ENCODE measurements at places on chromosomes 7 and 10.

- DNase-seq = peak; percentile 15
These were observed 1.5 kb downstream of the IPMK start for GRCh38 chr10:58266003-58266825.

GRCh38 chr10:77210645-77211044, 427.0 kb downstream of the KCNMA1 start:
- DNase-seq = no peak

DNA sequence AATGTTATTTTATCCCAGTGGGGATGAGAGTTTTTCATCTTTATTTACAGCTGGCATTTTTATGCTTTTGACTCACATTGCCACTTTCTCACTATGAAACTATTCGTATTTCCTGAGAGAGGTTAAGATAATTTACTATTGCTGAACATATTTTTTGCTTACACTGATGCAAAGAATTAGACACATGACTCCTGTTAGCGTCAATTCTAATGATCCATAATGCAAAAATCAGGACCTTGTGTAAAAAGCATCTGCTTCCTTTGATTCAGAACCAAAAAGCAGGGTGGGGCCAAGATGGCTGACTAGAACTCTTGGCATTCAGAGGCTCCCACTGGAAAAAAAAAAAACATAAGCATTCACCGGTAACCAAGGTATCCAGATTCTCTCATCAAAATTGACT, 464.8 kb downstream of the SEMA3D start:
- no peak for DNase-seq

DNA sequence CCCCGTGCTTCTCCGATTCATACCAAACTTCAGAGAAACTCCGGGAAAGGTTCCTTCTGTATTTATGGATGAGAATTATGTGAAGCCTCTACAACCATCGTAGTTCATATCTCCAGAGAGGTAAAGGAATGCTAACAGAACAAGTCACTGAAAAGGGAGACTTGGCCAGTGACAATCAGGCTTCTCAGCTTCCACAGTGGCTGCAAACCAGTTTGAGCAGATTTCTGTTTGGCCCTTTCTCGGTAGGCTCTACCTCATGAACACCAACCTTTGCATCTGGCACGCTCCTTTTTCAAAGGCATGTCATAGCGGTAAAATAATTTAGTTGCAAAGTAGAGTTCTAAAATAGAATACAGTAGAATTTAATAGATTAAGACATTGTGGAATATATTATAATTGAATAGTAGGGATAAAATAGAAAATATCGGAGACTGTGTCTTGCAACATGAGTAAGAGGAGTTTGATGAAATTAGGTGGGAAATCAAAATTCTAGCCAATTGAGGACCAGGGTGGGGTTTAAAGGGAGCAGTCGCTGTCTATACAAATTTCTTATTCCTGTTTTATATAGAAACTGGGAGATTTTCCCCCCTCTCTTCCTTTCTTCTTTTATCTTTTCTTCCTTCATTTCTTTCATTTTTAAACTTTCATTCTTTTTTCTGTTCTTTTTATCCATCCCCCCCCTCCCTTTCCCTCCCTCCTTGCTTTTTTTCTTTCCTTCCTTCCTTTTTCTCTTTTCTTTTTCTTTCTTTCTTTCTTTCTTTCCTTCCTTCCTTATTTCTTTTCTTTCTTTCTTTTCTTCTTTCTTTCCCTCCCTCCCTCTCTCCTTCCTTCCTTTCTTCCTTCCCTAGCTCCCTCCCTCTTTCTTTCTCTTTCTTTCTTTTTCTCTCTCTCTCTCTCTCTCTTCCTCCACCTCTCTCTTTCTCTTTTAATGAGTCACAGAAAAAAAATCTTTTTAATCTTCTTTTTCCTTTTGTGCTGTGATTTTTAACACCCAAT, 161.5 kb upstream of the KLF6 start:
- no peak for DNase-seq

DNA sequence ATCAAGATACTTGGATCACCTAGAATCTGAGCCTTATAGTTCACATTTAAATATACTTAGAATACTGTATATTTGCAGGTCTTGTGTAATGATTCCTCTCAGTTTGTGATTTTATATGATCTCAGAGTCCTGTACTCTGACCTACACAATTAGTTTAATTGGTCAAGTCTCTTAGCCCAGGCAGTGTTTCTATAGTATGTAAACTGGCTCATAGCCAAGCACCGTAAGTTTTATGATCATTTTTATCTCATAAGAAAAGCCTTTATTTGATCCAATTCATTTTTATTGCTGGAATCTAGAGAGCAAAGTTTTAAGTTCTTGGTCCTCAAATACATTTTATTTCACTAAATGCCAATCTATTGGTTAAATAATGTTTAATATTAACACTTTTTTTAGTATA, 242.2 kb downstream of the MALRD1 start:
- DNase-seq = no peak

GRCh38 chr10:94125856-94126255, 132.1 kb downstream of the PLCE1 start:
- no peak for DNase-seq

All from T1000 (cell line).